ENCODE measurements at places on chromosomes 5 and 9.

- no peak for DNase-seq
Observed at GRCh38 chr5:95390812-95391492, at the start of gene FAM81B. FAM81B (plus strand) TSS chr5:95391366; CDS start chr5:95391390, 24 bp downstream.

- DNase-seq = no peak
Observed at GRCh38 chr9:93531374-93531773, 45.0 kb upstream of the PHF2 start.

GRCh38 chr5:42035526-42035925, 110.4 kb downstream of the FBXO4 start:
- no peak for DNase-seq

DNA sequence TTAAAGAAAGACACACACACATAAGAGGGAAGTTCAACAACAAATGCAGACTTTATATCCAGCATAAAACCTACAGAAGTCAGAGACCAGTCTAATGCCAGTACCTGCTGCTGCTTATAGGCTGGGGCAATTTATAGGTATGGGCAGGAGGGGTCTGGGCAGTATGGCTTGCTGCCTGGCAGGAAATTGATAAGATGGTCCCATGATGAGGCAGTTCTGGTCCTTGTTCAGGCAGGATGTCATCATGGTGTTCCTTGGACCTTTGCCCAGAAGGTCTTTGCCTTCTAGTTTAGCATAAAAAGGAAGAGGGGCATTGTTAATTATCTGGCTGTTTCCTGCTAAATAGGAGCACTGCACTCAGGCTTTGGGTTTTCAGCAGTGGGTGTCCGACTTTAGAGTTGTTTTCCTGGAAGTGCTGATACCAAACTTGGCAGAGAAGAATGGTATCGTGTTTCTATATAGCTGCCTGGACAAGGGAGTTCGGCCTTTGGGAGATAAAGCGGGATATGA, 10.4 kb upstream of the PDCD1LG2 start:
- DNase-seq = no peak

DNA sequence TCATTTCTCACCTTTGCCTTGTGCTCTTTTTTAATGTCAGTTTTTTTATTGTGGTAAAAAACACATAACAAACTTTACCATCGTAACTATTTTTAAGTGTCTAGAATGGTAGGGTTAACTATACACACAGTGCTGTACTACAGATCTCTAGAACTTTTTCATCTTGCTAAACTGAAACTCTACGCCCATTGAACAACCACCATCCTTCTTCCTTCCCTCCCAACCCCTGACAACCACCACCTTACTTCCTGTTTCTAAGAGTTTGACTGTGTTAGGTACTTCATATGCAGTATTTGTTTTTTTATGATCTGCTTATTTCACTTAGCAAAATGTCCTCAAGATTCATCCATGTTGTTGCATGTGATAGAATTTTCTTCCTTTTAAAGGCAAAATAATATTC, 54.9 kb downstream of the PSAT1 start:
- DNase-seq = no peak

DNA sequence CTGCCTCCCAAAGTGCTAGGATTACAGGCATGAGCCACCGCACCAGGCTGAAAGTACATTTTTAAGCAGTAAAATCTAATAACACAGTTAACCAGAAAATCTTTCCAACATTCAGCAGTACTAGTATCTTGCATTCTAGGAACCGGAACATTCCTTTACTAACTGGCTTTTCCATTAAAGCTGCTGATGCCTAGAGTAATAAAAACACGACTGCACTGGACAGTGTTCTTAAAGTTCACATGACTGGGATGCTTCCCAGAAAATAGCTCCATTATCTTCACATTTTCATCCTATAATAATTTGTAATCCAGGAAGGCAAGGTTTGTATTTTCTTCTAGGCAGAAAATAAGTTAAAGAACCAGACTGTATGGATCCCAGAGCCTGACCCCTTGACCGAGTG, 9.8 kb downstream of the PTPN3 start:
- DNase-seq = no peak

GRCh38 chr5:55533521-55534435, 986 bp downstream of the PLPP1 start:
- no peak for DNase-seq

GRCh38 chr5:6740586-6741150, 27.4 kb downstream of the TENT4A start:
- no peak for DNase-seq

GRCh38 chr5:59186623-59187022, 603.7 kb downstream of the RAB3C start:
- no peak for DNase-seq

GRCh38 chr9:87435189-87435880, 62.3 kb upstream of the DAPK1 start:
- no peak for DNase-seq

DNA sequence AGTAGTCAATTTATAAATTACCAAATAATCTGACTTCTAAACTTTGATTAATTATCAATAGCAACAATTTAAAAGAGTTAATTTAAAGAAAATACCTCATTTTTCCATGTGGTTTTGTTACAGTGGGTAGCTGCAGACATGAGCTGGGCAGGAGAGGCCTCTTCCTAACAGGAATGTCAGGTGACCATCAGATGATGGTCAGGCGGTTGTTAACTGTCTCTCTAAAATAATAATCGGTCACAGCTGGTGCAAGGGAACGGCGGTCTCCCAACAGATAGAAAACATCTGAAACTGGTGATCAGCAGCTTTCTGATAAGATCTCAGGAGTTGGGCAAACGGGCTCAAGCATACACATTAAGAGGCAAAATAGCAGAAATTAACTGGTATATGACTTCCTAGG, 342.7 kb upstream of the CYLC2 start:
- no peak for DNase-seq

All from NCI-H226 (cell line).